ENCODE measurements at places on chromosomes 3 and 15.

GRCh38 chr3:4413467-4413866, 53.6 kb downstream of the SUMF1 start:
- no peak for DNase-seq

- no peak for DNase-seq
Observed at GRCh38 chr3:37896827-37897226, 35.1 kb downstream of the CTDSPL start.

DNA sequence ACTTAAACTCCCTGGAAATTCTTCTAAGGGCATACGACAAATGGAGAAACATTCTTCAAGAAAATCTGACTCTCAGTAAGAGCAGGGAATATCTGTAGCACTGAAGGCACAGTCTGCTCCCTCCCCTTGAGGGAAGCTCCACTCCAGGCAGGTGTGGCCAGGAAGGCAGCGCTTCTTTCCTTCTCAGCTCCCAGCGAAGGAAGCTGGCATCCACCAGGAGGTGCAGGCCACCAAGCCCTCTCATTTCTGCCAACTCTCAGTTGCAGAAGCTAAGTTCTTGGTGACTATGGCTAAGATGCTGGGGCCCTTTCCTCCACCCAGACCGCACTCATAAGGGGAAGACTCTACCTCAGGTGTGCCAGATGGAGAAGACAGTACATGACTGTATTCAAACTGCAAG, 37.7 kb upstream of the SLC41A3 start:
- no peak for DNase-seq

- no peak for DNase-seq
Observed at GRCh38 chr3:32113566-32113965, 7.1 kb downstream of the GPD1L start.

- DNase-seq = no peak
Observed at GRCh38 chr3:84960581-84960980, 1.8 kb downstream of the CADM2 start.

GRCh38 chr3:106420628-106421027, 551.8 kb upstream of the CBLB start:
- DNase-seq = no peak

DNA sequence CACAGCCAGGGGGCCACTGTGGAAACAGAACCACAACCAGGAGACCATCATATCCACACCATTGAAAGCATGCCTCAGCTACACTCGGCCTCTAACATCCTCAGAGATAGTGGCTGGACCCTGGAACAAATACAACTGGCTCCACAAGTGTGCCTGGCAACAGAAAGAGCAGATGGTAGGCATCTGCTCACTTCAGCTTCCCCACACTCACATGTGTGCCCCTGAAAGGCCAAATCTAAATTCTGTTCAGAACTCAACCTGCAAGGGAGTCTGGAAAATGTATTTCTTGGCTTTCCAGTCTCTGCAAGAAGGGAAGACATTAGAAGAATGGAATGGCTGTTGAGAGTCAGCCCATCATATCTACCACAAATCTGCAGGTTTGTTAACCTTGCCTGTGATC, 54.7 kb upstream of the CTNNB1 start:
- DNase-seq = no peak

- DNase-seq = no peak
Observed at GRCh38 chr3:4731543-4732111, 238.5 kb downstream of the ITPR1 start.

DNA sequence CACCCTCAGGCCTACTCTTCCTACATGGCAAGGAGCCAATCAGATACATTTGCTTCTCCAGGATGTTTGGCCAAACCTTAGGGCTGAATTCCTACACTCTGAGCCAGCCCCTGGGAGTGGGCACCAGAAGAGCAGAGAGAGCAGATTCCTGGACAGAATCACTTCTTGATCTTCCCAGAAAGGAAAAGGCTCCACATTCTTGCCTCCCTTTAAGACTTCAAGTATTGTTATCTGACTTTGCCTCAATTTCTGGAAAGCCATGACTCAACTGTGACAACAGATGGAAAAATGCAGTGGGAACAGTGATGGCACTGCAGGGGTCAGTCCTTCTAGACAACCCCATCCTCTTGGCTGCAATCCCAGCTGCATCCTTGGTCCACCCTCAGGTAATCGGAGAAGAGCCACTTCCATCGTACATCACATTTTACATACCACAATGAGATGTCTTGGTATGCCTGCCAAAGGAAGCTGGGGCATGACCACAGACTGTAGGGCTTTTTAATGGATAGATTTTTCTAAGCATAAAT, 21.0 kb downstream of the SLCO2A1 start:
- no peak for DNase-seq

DNA sequence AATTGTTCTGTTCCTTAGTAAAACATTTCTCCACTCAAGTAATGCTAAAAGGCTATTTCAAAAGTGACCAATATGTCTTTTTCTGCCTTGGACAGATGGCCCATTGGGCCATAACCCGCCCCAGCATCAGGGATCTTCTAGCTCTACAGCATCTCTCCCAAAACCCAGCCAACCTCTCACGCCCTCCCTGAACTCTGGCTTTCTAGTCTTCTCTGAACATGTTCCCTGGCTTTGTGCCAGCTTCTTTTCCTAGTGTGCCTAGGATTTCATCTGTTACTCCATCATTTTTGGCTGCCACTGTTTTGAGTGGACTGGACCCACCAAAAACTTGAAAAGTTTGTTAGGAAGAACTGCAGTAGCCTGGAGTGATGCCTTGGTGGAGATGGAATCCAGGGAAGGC, 30.7 kb downstream of the TRPM1 start:
- no peak for DNase-seq

DNA sequence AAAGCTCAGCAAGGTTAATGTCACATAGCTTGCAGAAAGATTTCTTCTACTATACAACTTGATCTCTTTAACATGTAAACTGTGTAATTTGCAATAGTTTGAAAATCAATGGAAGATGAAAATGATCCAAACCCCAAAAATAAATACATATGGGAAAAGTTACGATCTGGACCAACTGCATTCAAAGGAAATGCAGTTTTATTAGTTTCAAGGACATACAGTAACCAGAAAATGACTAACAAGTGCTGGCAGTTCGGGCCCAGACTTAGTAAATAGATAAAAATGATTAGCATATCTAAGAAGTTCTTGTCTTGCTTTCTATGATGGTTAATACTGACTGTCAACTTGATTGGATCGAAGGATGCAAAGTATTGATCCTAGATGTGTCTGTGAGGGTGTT, 37.3 kb upstream of the LEKR1 start:
- no peak for DNase-seq

DNA sequence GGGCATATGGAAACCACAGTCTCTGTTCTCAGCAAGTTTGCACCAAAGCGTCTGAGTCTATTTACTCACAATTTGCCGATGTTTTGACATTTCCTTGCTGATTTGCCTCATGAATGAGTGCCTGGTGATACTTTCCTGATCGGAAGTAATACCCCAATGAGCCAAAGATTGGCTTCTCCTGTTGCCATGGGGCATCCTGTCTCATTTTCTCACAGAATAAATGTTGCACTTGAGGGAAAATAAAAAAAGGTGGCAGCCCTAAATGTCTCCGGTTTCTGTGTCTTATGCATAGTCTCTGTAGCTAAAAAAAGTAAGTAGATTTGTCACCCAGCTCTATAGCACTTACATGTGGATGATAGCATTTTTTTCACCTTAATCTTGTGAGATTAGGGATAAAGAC, 73.7 kb upstream of the CADPS start:
- no peak for DNase-seq

GRCh38 chr15:91947683-91948608, 94.4 kb downstream of the SLCO3A1 start:
- DNase-seq = no peak

GRCh38 chr15:74378848-74379247, 11.4 kb upstream of the CYP11A1 start:
- DNase-seq = no peak

DNA sequence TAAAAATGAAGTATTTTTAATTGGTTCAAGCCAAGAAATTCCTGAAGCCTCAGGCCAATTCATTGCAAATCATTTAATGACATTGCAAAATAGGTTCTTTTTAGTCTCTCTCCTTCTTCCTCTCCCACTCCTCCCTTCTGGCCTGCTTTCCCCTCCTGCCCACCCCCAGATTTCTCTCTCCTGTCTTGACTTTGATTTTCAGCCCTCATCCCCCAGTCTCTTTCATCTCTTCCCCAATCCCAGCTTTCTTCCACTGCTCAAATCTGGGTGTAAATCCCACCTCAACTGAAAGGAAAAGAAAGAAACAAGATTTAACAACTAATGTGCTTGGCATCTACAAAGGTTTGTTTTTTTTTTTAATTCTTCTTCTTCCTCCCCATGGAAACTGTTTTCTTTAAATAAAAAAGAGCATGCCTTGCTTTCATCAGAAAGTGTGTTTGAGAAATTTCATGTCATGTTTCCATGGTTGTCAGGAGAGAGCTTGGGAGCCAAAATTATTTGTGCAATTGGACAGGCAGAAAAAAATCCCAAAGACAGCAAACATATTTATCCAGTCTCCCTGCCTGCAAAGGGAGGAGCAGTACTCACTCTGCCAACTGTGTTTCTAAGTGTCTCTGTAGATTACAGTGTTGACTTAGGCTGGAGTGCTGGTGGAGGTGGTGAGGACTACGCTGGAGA, 50.4 kb downstream of the BOC start:
- DNase-seq = peak; percentile 15

DNA sequence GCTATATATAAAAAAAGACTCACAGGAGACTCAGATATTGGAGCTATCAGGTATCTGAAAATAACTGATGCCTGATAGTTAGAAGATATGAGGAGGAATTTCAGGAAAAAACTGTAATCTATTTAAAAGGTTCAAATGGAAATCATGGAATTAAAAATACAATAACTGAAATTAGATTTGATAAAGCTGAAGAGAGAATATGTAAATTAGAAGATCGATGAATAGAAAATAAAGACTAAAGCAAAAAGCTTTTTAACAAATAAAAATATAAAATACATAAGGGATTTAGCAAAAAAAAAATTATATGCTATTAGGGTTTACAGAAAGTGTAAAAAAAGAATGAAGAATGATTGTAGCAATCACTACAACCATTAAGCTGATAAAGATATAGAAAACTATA, 679.8 kb upstream of the LMCD1 start:
- DNase-seq = no peak

DNA sequence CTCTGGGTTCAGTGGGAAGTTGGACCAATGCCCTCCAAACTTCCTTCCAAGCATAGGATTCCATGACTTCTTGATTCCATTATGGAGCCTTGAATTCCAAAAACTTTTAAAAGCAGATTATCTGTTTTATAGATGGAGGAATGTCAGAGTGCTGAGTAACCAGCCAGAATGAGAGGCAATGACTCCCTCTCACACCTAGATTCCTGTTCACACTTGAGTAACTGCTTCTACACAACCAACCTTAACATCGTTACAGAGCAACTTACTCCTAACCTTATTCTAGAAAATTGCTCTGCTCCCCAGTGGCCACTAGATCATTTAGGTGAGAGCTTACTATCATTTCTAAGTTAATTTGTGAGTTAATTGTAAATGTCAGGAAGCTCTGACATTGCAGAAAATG, 24.2 kb upstream of the NR2F2 start:
- no peak for DNase-seq

DNA sequence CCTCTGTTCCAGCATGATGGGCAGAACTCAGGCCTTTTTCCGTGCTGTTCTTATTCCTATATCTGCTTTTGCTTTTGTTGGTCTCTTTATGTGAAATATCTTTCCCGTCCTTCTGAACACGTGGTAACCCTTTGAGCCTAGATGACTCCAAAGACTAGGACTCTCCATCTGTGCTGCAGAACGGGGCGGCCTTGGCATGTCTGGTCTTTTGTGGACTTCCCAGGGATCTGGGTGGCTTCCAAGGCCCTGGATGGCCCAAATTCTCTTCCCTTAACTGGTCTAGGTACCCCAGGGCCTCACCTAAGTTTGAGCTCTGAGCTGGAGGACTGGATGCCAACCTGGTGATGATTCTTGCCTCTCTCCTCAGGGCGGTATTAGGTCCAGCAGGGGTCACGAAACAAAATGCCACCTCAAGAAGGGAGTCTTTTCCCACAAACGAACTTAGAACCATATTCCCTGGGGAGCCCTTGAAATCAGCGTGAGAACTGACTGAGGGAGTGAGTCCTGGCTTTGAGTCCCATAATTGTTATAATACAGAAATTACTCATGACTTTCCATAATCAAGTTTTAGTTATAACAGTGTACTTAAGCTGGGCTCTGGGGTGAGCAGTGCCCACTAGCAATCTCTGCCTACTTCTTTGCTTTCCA, 13.8 kb downstream of the TLNRD1 start:
- DNase-seq = no peak

DNA sequence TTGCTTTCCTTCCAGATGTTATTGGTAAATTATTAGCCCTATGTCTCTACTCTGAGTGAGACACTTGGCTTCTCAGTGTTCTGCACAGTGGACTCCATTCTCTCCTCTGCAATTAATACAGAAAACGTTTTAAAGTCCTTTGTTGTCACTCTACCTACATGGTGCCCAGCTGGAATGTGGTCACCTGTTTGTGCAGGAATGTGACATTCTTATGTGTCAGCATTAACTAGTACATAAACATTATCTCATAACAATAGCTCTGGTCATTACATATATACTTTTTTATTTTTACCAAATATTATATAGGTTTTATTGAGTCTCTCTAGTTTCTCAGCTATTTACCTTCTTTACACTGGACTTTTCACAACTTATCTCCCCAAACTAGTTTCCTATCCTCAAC, 147.0 kb upstream of the KCNMB2 start:
- DNase-seq = no peak

- DNase-seq = no peak
Observed at GRCh38 chr3:191296041-191296541, 33.1 kb upstream of the CCDC50 start.

DNA sequence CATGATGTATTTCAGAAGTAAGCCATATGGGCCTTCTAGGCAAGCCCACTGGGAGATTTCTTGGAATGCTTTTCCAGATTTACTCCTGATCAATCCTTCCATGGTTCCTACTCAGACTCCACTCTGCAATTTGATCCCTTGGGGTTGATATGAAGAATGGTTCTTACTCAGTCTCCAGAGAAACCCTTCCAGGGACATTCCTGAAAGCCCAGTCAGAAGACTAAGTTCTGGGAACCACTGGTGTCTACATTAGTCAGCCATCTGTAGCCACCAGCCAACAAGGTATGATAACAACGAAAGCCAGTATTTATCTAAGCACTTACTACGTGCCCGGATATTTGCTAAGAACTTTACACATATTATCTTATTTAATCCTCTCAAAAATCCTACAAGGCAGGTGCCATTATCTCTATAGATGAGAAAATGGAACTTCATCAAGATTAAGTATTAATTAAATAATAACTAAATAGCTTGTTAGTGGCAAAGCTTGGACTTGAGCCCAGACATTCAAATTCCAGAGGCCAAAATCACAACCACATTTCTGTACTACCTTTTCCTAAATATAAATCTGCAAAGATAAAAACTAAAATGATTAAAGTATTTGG, 32.7 kb downstream of the ZNF385D start:
- DNase-seq = no peak
